Endodermal cell (in vitro differentiated cells): ENCODE measurements at places on chromosomes 3 and 15. TPM values are rescaled to one million over a fixed set of nuclear protein-coding genes. Genes with fewer than 3 reads are reported as not detected.

GRCh38 chr3:187183210-187183862 lies 13.9 kb upstream of the RTP1 start:
- DNase-seq = peak; percentile 64

DNA sequence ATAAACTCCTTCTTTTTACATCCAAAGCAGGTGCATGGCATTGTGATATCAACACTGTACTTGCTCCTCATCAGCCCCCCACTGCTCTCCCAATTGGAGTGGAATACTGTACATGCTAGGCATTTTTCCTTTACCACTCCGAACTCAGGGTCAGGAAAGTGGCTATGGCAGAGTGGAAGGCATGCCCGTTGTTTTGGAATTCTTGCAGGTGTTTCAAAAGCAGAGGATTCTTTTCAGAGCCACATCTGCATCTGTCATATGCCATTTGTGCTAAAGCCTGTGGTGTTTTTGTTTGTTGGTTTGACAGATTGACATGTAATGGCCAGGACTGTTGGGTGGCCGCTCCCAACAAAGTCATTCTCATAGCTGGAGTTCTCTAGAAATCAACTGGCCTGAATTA lies 41.7 kb downstream of the SOX2 start:
- no peak for DNase-seq

DNA sequence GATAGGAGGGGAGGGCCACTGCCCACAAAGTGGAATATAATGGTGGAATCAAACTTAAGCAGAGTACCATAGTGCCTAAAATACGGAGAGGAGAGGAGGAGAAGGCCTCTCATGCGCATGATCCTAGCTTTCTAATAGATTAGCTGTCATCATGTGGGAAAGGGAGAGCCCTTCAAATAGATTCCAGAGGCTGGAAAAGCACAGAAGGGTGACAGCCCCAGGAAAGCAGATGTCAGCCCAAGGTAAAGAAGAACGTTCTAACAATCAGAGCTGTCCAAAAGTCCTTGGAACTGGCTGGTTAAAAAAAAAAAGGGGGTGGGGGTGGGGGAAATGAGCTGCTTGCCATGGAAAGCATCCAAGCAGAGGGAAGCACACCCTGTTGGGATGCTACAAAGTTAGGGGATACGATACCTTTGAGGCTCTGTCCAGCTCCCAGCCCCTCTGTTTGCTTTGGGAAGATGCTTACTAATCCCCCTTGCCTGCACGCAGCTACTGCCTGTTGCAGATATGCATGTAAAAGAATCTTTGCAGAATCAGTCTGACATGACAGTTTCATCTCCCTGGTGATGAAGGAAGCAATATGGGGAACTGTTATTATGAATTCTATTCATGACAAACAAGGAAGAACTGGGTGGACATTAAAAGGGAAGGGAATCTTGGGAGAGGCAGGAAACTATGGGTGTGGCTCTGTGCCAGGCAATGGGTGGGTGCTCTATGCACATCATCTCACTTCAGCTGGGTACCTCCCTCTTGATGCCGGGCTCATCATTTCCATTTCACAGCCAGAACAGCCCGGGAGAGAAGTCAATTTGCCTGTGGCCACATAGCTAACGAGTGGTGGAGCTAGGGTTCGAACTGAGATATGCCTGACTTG lies 10.1 kb upstream of the LMCD1 start:
- no peak for DNase-seq

- no peak for DNase-seq
Observed at GRCh38 chr15:73695773-73696640, 11.8 kb downstream of the CD276 start.

GRCh38 chr3:60316121-60316797 lies 935.0 kb downstream of the FHIT start:
- no peak for DNase-seq

GRCh38 chr15:44729408-44730127 lies 6.8 kb upstream of the TRIM69 start:
- no peak for DNase-seq

DNA sequence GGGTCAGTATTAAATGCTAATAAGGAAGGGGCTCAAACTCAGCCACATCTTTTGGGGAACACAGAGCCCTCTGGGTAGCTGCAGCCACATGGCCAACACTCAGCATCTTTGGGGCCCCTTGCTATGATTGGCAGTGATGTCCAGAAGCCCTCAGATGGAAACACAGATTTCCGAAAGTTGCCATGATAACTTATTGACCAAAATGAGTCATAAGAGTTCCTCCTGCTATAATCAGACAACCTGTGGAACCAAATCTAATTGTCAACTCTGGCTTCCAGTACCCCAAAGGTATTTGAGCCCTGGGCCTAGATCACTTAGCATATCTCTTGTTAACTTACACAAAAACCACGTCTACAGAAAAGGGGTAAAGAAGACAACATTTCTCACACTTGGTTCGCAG lies 392.2 kb downstream of the KCNH8 start:
- no peak for DNase-seq

Gene AADACL2
- total RNA-seq = not detected in 3 replicates
